Esophagus squamous epithelium (tissue), 5 donors: ENCODE measurements at places on chromosomes 5 and 9.

- DNase-seq, result no peak
Measured at GRCh38 chr5:176530393-176530982, 6.7 kb downstream of the RNF44 start.

DNA sequence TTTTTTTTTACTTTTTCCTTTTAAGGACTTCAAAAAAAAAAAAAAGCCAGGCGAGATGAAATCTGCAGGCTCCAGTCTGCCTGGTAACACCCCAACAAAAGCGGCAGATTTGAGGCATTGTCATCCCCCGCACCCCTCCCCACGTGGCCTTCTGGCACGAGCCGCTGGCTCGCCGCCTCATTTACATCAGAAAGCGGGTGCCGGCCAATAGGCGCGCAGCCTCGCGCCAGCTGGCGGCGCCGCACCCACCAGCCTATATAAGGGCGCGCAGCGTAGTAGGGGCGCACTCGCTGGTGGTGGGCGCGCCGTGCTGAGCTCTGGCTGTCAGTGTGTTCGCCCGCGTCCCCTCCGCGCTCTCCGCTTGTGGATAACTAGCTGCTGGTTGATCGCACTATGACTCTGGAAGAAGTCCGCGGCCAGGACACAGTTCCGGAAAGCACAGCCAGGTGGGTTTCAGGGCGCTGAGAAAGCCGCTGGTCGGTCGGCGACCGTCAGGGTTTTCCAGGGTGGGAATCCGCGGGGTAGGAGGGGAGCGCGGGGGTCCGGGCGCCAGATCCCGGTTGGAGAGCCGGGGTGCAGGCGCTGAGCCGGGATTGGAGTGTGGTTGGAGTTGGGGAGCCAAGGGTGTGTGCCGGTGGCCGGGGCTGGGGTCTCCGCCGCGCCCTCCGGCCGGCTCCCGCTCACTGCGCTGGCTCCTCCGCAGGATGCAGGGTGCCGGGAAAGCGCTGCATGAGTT lies at the start of gene GADD45G:
Gene GADD45G (plus strand): TSS at position 284 of the 736 bp plus-strand sequence. CDS start 110 bp downstream, at position 394.
- DNase-seq, result peak; percentile 24

GRCh38 chr9:77809552-77809951 lies 161.4 kb upstream of the GNA14 start:
- no peak for DNase-seq

DNA sequence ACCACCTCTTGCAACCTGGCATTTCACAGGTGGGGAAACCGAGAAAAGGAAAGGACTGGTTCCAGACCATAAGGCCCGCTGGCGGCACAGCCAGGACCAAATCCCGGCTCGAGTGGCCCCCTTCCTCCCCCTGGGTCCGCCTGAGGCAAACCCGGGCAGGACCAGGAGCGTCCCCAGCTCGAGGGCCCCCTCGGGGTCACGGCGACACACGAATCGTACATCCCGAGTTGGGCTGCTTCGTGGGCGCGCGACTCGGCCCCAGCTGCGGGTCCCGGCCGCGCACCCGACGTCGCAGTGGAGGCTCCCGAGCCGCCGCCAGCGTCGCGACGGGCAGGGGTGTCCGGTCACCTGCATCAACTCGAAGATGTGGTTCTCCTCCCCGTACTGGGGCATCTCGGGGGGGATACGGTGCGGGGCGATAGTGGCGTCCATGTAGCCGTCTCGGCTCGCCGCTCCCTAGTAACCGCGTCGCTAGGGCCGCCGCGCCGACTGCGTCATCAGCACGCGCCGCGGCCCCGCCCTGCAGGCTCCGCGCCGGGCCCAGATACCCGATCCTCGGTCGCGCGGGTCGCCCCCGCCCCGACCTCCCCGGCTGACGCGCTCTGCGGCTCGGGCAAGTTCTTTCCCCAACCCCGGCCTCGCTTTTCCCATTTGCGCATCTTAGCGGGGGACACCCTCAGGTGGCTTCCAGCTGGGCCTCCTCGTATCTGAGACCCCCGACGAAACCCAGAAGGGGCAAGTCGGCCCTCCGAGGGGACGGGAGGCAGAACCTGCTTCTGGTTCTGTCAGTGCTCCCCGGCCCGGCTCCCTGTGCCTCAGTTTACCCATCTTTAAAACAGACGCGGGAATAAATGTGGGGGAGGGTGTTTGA lies at the start of gene AK8:
Gene AK8 (minus strand): TSS at position 461 of the 871 bp plus-strand sequence. CDS start 29 bp downstream, at position 432.
- DNase-seq, result no peak
